Left forelimb (tissue), 1 donor: ENCODE measurements at places on chromosomes 3 and 15.

DNA sequence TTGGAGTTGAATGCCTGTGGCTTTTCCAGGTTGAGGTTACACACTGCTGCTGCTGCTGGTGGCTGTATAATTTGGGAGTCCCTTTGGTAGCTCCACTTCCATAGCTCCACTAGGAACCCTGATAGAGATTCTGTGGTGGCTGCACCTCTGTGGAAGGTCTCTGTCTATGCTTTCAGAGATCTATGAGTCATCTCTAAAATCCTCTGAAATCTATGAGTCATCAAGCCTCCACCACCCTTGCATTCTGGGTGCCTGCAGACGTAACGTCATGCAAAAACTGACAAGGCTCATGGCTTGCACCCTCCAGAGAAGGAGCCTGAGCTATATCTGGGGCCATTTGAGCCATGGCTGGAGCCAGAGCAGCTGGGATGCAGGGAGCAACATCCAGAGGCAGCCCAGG is 1037.0 kb upstream of the CFAP20DC start:
- DNase-seq: no peak

- no peak for DNase-seq
These were observed 96.5 kb downstream of the KCNAB1 start for GRCh38 chr3:156216852-156217251.

- DNase-seq: no peak
These were observed 59.4 kb downstream of the LDHAL6B start for GRCh38 chr15:59266028-59266427.

GRCh38 chr15:63052961-63053698 is 10.6 kb downstream of the TPM1 start:
- DNase-seq: no peak

DNA sequence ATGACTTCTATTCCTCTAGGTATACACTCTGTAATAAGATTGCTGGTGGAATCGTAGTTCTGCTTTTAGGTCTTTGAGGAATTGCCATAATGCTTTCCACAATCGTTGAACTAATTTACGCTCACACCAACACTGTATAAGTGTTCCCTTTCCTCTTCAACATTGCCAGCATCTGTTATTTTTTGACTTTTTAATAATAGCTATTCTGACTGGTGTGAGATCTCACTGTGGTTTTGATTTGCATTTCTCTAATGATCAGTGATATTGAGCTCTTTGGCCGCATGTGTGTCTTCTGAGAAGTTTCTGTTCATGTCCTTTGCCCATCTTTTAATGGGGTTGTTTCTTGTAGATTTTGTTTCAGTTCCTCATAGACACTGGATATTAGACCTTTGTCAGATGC is 12.8 kb downstream of the NXPE3 start:
- DNase-seq: no peak

GRCh38 chr15:89494941-89495637 is 1.3 kb downstream of the RHCG start:
- peak; percentile 18 for DNase-seq
